HFFc6 (cell line): ENCODE measurements at places on chromosomes 12 and 14. TPM values are rescaled to one million over a fixed set of nuclear protein-coding genes. Genes with fewer than 3 reads are reported as not detected.

The WNT1 gene
- total RNA-seq = not detected in 3 replicates

The LTBP2 gene
- total RNA-seq = 109 to 163 TPM (median 114 TPM) in 3 replicates

The GLI1 gene
- 1.6 to 3.9 TPM (median 1.7 TPM) in 3 replicates for total RNA-seq

The CELA1 gene
- total RNA-seq = not detected in 3 replicates

The KITLG gene
- total RNA-seq = 44.4 to 74.3 TPM (median 50.4 TPM) in 3 replicates

- DNase-seq = peak; percentile 98
These were observed 13.0 kb downstream of the ZFP36L1 start for GRCh38 chr14:68779761-68780323.

GRCh38 chr12:110744151-110744571 lies 1.5 kb upstream of the PPP1CC start:
- DNase-seq = peak; percentile 44

GRCh38 chr12:28059668-28060067 lies 87.1 kb upstream of the PTHLH start:
- DNase-seq = no peak
